ENCODE measurements at places on chromosomes 11 and 22.

DNA sequence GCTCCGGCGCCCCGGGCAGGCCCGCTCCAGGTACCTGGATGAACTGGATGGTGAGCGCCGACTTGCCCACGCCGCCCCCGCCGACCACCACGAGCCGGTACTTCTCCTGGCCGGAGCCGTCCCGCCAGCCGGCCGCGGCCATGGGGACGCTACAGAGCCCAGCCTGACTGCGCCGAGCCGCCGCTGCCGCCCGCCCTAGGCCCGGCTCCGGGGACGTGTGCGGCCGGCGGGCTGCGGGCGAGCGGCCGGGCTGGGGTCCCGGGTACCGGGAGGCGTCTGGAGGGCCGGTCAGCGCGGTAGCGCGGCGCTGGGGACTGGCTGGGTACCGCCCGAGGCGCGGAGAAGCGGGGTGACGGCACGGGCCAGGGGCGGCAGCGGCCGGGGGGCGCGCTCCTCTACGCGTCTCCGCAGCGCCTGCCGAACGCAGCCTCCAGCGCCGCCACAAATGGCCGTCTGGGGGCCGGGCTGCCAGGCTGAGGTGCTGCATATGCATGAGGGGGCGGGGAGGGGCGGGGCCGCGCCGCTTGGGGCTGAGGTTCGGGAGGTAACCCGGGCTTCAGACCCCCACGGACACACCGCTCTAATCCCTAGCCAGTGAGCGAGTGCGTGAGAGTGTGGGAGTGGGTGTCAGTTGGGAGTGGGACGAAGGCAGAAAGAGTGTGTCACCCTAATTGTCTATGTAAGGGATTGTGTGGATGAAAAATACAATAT lies at the start of gene RRAS2:
Gene RRAS2, minus strand, starts transcription at position 455 of the 711 bp plus-strand sequence. Its CDS starts 313 bp downstream, at position 142.
- peak; percentile 67 for DNase-seq

GRCh38 chr11:59918987-59919589 lies 19.1 kb upstream of the OOSP1 start:
- no peak for DNase-seq

GRCh38 chr11:60316317-60316716 lies 10.7 kb upstream of the MS4A6E start:
- no peak for DNase-seq

GRCh38 chr11:130103296-130103814 lies 33.7 kb downstream of the APLP2 start:
- no peak for DNase-seq

- peak; percentile 35 for DNase-seq
Measured at GRCh38 chr11:119094816-119095065, 6.9 kb downstream of the DPAGT1 start.

DNA sequence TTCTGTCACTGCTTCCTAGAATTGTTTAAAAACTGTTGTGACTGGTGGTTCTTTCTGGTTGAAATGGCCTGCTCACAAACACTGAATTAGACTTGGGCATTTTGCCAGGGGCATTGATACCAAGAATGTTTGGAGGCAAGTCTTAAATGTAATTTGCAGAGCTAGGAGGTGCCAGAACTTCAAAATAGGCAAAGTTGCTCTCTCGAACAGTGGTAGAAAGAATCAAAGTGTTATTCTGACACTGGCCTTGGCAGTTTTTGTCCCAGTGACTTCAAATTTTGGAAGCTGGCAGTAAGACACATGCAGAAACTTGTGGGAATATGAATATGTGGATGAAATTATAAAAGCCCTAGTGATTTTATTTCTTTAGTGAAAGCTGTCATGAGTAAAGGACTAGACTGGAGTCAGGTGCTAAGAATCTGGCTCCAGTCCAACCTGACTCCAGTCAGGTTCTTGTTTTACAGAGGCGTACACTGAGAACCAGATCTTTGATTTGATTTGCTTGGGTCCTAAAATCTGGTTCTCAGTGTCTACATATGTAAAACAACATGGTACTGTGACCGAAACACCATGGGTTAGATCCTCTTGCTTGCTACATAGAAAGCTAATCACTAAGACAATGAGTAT lies 20.9 kb downstream of the SVIP start:
- DNase-seq: no peak
